ENCODE measurements at places on chromosomes 5 and 9.

- DNase-seq = peak; percentile 88
Observed at GRCh38 chr9:71647094-71647591, 121.2 kb downstream of the CEMIP2 start.

GRCh38 chr9:133505186-133505830, 19.5 kb downstream of the MYMK start:
- peak; percentile 71 for DNase-seq

DNA sequence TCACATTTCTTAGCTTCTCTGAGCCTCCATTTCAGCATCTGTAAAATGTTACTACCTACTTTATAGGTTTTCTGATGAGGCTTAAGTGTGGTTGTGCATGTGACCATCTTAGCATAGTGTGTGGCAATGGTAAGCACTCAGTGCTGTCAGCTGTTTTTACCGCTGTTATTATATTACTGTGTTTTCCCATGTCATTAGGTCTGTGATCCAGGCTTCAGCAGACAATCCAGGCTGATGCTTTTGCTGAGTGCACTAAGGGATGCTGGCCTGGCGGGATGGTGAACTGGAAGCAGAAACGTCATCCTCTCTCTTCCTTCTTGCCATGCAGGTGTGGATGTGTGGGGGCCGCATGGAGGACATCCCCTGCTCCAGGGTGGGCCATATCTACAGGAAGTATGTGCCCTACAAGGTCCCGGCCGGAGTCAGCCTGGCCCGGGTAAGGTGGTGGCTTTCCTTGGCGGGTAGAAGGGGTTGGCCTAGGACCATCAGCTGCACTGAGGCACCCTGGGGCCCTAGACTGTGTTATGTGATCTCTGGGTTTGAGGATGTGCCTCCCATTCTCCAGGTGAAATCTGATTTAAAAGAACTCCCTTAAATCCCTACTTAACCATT, 41.9 kb upstream of the SAP30L start:
- peak; percentile 45 for DNase-seq

DNA sequence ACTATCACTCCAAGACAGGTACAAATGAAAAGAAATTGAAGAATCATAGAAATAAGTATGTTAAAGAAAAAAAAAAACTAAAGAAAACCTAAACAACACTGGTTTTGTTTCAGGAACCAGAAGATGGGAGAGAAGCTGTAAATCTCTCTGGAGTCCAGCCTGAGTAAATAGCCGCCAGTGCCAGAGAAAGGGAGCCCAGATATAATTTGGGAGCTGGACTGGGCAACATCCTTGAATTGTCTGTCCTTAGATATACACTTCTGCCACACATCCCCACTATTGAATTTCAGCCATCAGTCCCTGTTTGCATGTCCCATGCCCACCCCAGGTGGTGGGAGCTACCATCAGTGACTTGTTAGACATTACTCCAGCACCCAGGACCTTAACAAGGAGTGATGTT, 979.6 kb downstream of the DTWD2 start:
- no peak for DNase-seq

GRCh38 chr5:170204202-170204601, 28.6 kb upstream of the C5orf58 start:
- no peak for DNase-seq

GRCh38 chr5:44795496-44795895, 13.3 kb upstream of the MRPS30 start:
- DNase-seq = no peak

All from amniotic epithelial cell (primary cell).